ENCODE measurements at places on chromosomes 16 and 17.

- no peak for DNase-seq
These were observed 13.3 kb downstream of the SLC16A3 start for GRCh38 chr17:82241926-82242697.

DNA sequence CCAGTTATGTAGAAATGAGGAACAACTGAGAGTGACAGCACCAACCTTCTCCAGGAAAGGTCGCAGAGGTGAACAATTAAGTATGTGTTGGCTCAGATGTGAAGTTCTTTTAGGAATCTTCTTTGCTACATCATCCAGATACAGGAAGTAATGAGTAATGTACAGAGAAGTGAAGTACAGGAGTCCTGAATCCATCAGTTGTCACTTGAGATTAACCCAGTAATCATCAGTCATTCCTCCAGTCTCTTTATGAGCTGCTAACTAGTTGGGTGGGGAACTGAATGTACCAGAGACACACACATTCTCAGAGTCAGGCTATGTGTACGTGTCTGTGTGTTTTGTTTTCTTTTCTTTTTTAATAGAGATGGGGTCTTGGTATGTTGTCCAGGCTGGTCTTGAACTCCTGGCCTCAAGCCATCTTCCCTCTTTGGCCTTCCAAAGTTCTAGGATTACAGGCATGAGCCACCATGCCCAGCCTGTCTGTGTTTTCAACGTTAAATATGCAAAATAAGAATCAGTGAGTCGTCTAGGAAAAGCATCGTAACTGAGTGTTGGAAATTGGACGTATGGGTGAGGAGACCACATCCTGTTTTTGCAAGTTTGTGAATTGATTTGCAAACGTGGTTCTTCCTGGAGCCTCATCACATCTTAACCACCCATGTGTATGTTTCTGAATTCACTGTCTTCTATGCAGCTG is 19.9 kb downstream of the ZNF200 start:
- no peak for DNase-seq

- no peak for DNase-seq
These were observed 69.2 kb downstream of the TANC2 start for GRCh38 chr17:63035271-63035670.

- DNase-seq: no peak
These were observed 8.6 kb downstream of the RPGRIP1L start for GRCh38 chr16:53695070-53695469.

- peak; percentile 10 for DNase-seq
These were observed 385.2 kb upstream of the ZFHX3 start for GRCh38 chr16:73432850-73433730.
